Transverse colon (tissue), 4 donors: ENCODE measurements at places on chromosomes 16 and 17.

- no peak for DNase-seq
Measured at GRCh38 chr17:71980171-71980570, 140.6 kb upstream of the SOX9 start.

DNA sequence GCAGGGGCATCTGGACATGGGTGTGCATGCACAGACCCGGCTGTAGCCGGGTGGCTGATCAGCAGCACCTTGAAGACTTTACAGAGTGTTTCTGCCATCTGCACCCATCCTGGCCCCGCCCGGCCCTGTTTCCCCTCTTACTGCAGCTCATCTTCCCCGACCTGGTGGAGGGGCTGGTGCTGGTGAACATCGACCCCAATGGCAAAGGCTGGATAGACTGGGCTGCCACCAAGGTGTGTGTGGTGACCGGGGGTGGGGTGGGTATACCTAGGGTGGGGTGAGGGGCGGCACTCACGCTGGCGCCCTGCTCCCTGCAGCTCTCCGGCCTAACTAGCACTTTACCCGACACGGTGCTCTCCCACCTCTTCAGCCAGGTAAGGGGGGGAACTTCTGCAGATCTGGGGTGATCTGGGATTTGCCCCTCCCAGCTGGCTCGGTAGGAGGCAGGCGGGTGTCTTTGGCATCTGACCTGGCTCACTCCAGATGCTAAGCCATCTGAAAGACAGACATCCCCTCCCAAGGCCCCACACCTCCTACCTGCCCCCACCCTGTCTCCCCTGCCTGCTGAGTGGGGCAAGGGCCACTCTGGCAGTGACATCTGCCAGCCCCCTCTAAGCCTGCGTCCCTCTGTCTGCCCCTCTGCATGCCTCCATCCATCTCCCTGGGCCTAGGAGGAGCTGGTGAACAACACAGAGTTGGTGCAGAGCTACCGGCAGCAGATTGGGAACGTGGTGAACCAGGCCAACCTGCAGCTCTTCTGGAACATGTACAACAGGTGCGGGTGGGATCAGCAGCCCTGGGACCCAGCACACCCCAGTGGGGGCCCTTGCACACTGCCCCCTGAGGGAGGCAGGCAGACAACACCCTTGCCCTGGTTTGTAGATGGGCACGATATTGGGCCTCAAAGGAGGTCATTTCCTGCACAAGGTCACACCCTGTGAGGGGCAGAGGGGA lies 6.6 kb downstream of the NDRG4 start:
- no peak for DNase-seq

GRCh38 chr17:82524540-82524939 lies 5.0 kb downstream of the FOXK2 start:
- DNase-seq, result no peak

GRCh38 chr17:12900474-12900873 lies 111.2 kb downstream of the ARHGAP44 start:
- DNase-seq, result no peak

- DNase-seq, result no peak
Measured at GRCh38 chr17:73612031-73612472, 32.2 kb downstream of the SDK2 start.

- DNase-seq, result no peak
Measured at GRCh38 chr17:12584727-12585126, 81.0 kb upstream of the MYOCD start.

DNA sequence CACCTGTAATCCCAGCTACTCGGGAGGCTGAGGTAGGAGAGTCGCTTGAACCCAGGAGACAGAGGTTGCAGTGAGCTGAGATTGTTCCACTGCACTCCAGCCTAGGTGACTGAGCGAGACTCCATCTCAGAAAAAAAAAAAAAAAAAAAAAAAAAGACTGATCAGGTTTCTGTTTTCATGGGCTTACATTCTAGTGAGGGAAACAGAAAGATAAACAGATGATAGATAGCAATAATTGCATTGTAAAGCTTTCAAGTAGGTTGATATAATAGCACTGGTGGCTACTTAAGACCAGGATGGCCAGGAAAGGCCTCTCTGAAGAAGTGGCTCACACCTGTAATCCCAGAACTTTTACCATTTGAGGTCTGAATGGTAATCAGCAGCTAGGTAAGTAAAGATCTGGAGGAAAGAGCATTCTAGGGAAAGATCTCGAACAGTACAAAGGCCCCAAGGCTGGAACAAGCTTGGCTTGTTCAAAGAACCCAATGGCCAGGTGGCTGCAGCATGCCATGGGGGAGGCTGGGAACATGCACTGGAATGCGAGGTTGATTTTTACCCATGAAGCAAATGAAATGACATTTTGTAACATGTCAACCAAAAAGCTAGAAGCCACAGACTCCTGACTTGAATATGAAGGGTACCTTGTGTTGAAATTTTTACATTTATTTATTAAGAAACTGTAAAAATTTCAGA lies 108.3 kb upstream of the DHX40 start:
- DNase-seq, result no peak

DNA sequence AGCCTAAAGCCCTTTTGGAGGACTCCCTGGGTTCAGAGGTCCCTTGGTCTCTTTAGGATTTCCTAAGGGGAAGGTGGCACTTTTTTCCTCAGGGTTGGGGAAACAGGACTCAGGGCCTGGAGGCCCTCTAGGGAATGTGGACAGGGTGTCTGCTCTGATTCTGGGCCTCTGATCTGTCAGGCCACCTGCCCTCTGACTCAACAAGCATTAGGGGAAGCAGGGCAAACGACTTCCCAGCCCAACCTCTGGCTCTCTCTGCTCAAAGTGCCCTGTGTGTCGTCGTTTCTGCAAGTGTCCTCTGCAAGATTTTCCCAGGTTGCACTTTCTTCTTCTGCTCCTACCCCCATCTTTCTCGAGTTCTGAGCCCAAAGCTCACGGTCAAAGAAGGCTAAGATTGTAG lies 6.6 kb upstream of the IGFBP4 start:
- no peak for DNase-seq

DNA sequence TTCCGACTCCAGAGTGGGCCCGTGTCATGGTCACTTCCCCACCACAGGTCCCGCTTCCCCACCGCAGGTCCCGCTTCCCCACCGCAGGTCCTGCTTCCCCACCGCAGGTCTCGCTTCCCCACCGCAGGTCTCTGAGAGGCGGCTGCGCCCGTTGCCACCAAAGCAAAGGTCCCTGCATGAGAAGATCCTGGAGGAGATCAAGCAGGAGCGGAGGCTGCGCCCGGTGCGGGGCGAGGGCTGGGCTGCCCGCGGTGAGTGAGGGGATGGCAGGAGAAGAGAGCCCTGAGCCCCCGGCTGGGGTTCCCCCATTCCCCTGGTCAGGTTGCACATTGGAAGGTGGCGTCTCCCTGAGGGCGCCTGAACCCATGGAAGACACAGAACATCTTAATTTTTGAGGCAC lies 17.4 kb upstream of the TCF25 start:
- DNase-seq, result no peak

DNA sequence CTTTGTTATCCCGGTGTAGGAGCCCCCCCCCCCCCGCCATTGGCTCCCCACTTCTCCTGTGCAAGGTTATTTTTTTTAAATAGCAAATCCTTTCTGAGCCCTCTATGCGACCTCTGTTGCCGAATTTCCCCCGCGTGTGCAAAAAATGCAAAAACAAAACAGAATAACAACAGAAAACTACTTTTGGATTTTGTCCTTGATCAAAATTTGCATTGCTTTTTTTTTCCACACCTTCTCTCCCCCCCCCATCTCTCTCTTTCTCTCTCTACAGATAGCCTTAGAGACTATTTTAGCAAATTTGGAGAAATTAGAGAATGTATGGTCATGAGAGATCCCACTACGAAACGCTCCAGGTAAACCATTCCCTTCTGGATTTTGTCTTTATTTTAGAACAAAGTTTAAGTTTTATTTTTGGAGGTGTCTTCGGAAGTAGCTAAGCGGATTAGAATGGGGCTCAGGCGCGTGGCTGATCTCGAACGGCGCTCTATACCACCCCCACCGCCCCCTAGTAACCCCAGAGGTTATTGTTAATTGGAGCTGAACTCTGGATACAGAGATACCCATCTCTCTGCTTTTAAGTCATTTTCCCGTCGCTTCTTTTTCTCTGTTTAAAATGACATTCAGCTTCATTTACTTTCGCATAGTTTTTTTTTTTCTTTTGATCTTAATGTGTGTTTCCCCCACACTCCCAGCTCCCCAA lies 1.0 kb downstream of the MSI2 start:
- peak; percentile 20 for DNase-seq

- DNase-seq, result no peak
Measured at GRCh38 chr17:67003231-67003630, 38.7 kb downstream of the CACNG4 start.

DNA sequence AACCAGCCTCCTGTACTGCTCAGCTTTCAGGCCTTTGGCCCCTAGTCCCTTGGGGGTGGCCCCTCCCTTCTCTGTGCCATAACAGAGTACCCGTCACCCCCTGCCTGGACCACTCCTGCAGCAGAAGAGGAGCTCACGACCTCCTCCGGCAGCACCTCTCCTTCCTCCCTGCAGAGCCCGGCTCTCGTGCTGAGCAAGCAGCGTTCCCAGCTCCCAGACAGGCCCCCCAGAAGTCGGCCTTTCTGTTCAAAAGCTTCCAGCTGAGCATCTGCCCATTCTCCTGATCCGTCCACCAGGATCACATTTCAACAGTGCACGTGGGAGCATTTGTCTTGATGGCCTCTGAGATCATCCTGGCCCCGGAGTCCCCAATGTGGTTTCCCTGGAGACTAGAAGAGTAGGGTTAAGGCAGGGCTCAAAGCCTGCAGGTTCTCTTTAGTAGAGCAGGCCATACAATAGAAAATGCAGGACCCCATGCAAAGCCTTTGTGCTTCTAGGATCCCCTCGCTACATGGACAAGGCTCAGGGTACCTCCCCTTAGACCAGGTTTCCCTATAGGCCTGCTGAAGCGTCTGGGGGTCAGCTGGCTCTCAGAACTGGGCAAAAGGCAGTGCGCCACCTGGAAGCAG lies 35.6 kb downstream of the NLRC3 start:
- no peak for DNase-seq

DNA sequence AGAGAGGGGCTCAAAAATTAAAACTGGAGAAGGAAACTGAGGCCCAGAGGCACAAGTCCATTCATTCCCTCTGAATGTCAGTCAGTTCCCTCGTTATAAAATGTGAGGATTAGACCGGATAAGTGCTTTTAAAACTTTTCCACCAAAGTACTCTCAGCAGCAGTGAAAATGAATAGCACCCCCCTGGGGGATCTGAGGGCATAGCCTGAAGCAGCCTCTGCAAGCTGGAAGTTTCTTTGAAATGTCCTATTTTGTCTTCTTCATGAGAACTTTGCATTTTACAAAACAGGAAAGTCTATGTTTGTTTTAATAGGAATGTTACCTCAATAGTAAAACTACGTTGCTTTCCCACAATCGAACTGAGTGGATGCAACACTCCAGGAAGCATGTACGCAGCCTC lies 273.0 kb downstream of the CEP112 start:
- no peak for DNase-seq

DNA sequence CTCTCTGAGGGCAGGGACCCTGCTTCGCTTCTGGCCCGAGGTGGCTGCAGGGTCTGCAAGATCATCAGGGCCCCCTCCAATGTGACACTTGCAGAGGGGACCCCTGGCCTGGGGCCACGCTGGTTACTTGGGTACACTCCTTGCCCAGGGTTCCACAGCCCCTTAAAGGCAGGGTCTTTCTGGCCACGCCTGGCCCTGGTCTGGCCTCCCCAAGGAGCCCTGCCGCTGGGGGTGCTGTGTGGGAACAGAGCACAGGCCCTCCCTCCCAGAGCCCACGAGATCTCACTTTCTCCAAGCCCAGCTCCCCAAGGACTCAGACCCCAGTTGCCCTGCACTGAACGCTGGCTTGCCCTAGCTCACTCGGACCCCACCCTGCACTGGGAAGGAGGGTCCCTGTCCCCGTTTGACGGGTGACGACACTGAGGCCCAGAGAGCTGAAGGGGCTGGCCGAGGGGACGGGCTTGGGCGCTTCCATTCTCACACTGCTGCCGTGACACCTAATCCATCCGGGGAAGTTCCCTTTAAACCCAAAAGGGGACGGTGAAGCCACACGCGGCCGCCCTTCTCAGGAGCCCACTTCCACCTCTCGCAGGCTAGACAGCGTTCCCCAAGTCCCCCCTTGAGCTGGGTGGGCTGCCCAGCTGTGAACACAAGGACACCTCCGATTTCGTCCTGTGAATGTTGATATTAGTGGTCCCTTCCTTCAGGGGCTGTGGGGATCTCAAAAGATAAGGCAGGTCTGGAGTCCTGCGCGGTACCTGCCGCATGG lies 26.9 kb upstream of the OSGIN1 start:
- no peak for DNase-seq

GRCh38 chr16:85457366-85457765 lies 155.8 kb upstream of the GSE1 start:
- DNase-seq, result no peak

DNA sequence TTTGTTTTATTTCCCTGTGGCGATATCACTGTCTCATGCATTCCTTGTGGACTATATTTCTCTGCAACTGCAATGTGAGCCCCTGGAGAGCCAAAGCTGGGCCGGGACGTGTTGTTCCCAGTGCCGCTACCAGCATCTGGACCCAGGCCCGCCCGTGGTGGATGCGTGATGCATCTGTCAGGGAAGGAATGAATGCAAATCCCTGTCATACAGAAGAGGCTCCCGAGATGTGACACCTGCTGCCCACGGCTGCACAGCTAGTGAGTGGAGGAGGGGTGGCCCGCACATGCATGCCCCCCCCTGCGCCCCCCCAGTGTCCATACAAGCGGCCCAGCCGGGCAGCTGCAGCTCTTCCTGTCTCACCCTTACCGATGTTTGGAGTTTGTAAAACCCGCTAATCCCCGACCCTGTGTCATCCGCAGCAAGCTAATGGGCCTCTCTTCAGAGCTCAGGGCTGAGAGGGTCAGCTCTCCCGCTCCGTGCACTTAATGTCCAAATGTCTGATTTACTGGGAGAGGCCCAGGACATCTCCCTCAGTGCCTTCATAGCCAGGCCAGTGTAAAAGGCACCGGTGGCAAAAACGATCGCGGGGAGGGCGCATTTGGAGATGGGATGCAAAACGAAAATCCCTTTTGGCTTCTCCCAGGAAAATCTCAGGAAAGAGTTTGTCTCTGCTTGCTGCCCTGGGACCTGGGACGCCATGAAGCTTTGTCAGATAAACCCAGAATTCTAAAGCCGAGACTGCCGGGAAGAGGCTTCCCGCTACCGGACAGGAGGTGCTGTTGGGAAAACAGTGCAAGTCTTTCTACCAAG lies 91.8 kb downstream of the FOXL1 start:
- no peak for DNase-seq

- no peak for DNase-seq
Measured at GRCh38 chr16:67954421-67955196, 10.7 kb upstream of the LCAT start.

DNA sequence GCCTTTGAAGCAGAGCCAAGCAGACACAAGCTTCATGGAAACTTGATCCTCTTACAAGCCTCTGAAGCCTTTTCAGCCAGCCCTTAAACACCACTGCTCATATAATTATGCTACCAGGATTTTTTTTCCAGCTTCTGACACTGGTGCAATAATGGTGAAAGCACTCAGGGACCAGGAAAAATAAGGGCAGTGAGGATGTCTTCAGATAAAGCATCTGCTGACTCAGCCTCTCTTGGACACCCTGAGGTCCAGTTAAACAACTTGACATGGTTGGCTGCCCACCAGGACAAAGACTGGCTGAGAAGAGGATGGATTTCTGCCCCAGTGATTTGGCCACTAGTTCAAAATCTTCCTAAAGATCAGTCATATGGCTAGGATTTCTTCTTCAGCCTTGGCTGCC lies 124.2 kb upstream of the N4BP1 start:
- no peak for DNase-seq

- no peak for DNase-seq
Measured at GRCh38 chr16:68128577-68129305, 43.6 kb downstream of the NFATC3 start.

- peak; percentile 35 for DNase-seq
Measured at GRCh38 chr16:10941127-10941933, 938 bp downstream of the DEXI start.
